Stimulated activated effector memory CD8-positive, alpha-beta T cell treated with anti-CD3 and anti-CD28 coated beads, Interleukin-12 subunit alpha, Interleukin-12 subunit beta, amount 100 ng/mL, for 72 hours (primary cell): ENCODE measurements at places on chromosomes 5 and 9.

GRCh38 chr5:53817183-53817582 lies 256.7 kb downstream of the NDUFS4 start:
- DNase-seq: no peak

DNA sequence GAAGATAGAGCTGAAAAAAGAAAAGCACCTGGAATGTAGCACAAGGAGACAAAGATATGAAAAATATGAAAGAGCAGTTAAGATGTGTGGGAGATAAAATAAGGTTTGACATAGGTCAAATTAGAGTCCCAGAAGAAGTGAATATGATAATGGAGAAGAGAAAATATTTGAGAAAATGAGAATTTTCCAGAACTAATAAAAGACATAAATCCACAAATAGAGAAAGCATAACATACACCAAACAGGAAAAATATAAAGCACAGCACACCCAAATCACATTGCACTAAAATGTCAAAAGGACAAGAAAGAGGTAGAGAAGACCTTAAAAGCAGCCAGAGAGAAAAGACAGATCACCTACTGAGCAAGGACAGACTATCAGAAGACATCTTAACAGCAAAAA lies 43.4 kb downstream of the IPPK start:
- no peak for DNase-seq

DNA sequence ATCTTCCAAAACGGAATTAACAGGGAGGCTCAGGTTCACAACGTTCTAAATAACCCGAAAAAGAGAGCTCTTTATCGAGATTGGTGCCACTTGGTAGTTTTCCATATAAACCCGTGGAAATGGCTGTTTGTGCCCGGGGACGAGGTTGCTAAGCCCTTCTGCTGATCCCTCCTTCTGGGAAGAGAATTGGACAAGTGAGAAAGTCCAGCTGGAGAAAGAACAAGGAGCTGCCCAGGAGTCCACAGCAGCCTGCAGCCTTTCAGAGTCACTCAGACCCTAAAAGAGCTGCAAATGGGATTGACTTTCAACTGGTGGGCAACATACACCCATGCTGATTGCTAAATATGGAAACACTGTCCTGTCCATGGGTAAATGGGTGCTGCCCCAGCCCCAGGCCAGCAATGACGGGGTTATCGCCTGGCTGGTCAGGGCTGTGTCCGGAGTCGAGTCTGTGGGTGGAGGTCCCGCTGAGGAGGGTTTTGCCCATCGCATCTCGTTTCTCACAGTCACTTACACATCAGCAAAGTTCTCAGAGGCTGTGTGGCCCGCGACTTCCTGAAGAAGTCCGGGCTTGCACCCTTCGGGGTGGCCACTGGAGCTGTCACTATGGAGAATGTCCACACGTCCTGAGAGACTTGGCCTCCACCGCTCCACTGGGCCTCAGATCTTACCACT lies 40.7 kb upstream of the HSD17B3 start:
- no peak for DNase-seq

DNA sequence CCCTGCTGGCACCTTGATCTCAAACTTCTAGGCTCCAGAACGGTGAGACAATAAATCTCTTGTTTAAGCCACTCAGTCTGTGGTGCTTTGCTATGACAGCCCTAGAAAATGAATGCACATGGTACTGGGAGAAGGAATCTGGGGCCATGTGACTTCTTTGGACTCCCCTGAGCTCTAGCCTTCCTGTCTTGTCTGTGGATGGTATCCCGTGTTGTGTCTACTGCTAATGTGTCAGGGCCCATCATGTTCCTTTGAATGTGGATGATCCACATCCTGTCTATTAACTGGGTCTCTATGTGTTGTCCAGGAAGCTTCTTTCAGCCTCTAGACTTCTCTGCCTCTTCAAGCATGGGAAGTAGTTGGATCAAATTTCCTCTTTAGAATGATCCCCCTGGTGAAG lies 25.1 kb downstream of the IL7R start:
- no peak for DNase-seq

GRCh38 chr5:173302546-173303155 lies 25.6 kb downstream of the STC2 start:
- DNase-seq: no peak

DNA sequence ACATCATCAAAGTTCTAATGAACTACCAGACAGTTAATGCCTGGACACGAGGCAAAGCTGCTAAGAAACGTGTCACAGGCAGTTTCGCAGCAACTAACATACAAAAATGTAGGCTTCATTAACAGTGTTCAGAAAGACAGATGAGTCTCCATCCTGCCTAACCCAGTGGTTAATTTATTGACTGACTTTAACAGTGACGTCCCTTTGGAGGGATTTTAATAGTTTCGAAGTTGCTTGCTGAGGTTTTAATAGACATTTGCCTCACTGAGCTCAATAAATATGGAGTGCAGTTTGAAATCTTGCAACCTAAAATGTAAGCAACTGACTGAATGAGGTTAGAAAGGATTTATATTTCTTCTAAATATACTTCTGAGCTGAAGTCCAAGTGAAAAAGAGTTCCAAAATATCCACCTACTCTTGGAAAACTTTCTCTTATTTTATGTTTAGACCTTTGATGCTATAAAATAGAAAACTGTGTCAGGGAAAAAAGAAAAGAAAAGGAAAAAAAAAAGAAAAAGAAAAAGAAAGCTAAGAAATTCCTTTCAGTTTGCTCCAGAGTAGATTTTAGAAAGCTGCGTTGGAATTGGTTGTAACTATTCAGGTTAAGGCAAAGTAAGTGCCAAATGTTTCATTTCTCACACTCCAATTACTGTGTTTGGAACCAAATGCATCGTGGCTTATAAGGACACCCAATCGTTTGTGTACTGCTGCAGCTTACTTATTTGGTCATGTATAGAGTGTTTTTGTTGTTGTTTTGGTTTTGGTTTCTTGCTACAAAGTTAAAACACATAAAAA lies 2016.6 kb downstream of the MAT2B start:
- DNase-seq: no peak

DNA sequence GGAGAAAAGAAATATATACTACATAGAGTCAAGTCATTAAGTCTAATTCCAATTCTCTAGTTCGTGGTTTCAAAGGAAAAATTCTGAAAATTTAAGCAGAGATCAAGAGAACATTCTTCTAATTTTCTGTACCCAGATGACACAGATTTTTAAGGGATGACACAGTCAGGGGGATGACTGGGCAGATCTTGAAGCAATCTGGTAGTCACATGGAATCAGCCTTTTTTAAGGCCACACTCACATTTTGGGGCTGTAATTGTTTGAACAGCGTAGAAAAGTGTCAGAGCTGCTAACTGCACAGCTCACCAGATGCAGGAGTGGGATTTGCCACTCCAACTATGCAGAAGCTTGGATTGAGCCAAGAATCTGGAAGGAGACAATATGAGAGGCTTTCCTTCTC lies 20.4 kb downstream of the PDE4D start:
- DNase-seq: no peak

DNA sequence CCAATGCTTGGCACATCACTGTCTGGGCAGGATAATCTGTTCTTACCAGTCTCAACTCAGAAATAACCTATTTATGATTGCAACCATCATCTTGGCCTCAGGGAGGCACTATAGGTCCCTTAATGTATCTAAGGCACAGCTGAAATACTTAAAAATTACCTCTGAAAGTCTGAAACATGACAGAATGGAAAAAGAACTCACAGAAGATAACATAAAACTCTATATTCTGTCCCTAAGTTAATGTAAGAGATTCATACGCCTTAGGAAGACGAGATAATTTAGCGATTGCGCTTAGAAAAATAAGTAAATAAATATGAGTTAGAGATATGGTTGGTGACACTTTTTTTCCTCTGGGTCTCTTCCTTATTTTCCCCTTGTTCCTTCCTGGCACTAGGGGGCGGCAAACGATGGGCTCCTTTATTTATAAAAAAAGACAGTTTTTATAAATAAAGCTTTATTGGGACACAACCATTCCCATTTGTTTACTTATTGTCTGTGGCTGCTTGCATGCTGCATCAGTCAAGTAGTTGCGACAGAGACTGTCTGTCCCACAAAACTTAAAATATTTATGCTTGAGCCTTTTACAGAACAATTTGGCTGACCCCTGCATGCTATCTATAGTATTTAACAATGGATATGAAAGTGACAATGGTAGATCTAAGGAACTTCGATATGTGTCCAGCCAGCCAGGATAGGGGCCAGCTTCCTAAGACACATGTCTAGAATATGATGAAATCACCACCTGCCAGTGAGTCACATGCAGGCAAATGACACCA lies 79.6 kb downstream of the PDE4D start:
- DNase-seq: no peak

GRCh38 chr9:112361601-112362000 lies 18.3 kb upstream of the HSDL2 start:
- no peak for DNase-seq

GRCh38 chr9:82491604-82492003 lies 503.0 kb downstream of the SPATA31D1 start:
- DNase-seq: no peak

DNA sequence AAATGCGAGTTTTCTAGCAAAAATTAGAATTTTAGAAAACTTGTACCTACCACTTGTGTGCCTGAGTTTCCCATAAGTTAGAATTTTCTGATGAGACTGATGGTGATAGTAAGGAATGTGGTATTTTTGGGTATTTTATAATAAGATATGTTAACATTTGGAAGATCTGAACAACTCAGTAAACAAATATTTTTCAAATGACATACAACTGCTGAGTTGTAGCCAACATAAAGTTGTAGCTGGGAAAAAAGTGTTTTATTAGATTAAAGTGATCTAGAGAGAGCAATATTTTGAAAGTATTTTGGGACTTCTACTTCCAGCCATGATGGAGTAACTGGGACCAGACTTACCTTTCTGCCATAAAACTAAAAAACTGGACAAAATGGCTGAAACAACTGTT lies 37.9 kb downstream of the GEMIN5 start:
- DNase-seq: no peak

DNA sequence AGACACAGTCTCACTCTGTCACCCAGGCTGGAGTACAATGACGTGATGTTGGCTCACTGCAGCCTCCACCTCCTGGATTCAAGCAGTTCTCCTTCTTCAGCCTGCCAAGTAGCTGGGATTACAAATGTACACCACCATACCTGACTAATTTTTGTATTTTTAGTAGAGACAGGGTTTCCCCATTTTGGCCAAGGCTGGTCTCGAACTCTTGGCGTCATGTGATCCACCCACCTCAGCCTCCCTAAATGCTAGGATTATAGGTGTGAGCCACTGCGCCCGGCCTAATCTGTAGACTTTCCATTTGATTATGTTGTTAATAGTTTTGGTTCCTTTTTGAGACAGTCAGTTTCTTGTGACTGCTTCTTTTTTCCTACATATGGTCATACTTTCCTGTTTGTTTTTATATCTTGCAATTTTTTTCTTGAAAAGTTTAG lies 31.0 kb downstream of the MTREX start:
- peak; percentile 75 for DNase-seq

GRCh38 chr5:2642684-2643345 lies 108.7 kb downstream of the IRX2 start:
- DNase-seq: no peak

GRCh38 chr5:91079037-91079436 lies 304.1 kb downstream of the ARRDC3 start:
- no peak for DNase-seq

- peak; percentile 57 for DNase-seq
Observed at GRCh38 chr9:83937861-83938455, 16.7 kb upstream of the KIF27 start.

DNA sequence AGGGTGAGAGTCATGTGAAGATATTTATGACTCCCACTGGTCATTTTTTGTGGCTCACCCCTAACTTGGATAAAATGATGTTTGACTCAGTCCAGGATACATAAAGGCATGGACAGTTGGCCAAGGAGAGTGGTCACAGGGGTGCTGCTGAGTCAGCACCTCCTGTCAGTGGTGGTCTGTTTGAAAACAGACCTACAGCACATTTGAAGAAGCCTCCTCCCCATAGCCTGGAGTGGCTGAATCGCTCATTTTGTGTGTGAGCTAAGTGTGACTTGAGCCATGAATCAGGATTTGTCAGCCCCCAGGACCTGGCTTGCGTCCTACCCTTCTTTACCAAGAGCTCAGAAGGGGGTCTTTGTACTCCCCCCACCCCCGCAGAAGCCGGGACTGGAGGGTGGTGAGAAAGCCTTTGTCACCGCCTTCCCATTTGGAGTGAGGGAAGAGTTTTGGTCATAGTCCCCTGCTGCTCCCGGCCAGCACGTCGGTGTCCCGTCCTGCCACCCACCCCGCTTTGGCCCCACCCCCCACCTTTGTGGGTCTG lies 35.6 kb downstream of the TRIO start:
- DNase-seq: no peak

GRCh38 chr9:81849631-81850259 lies 78.5 kb upstream of the SPATA31D4 start:
- no peak for DNase-seq

DNA sequence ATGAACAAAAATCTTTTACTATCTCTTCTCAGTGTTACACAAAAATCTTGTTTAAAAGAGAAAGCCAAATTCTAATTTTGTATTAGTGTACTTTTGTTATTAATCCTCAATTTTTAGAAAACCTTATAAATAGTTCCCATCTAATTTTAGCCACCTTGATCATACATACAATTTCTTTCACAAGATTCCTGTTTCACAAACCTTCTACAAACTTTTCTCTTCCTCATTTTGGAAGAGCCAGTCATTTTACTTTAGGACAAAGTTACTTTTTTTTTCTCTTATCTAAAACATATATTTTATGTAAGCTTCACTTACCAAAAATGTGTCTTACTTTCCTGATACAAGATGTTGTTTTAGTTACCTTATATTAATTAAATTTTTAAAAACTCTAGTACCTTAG lies 161.3 kb downstream of the YIPF5 start:
- DNase-seq: no peak

DNA sequence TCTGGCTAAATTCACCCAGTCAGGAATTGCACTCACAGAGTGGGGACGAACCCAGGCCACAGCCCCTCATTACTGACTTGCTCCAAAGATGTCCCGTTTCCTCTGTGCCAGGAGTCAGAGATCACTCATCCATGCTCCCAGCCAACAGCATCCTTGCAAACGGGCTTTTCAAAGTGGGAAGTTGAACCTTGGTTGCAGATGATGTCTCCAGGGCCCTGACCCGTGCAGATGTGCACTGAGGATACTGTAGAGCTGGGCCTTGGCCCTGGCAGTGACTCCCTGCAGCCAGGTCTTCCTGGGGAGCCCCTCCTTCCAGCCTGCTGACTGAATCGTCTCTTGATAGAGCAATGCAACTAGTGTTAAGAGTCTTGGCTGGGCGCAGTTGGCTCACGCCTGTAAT lies 22.3 kb downstream of the TCF7 start:
- peak; percentile 45 for DNase-seq

- no peak for DNase-seq
Observed at GRCh38 chr9:4792054-4792571, 631 bp upstream of the RCL1 start.

DNA sequence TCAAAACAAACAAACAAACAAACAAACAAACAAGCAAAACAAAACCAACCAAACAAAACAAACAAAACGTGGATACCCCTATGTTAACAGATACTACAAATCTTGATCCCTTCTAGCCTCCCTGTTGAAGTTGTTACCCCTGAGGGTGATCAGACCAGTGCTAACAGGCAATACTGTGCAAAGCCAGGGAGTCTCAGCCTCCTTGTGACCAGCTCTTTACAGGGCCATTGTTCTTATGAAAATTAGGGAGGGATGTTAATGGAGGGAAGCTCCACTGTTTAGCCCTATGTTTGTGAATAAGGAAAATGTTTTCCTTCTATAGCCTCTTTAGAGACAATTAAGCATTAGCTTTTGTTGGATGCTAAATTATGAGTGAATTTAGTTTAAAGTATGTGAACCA lies 1072.1 kb upstream of the WWC1 start:
- DNase-seq: no peak
